AG04449 (cell line): ENCODE measurements at places on chromosomes 3 and 15.

GRCh38 chr3:64827431-64827830 is 139.6 kb upstream of the ADAMTS9 start:
- DNase-seq: no peak

- DNase-seq: no peak
Measured at GRCh38 chr3:17404548-17404947, 337.9 kb downstream of the TBC1D5 start.

GRCh38 chr3:149969940-149970715 is 567 bp downstream of the PFN2 start:
- DNase-seq: no peak

GRCh38 chr3:58688574-58688973 is 22.0 kb upstream of the FAM3D start:
- no peak for DNase-seq

GRCh38 chr15:100341750-100342560 is at the start of gene ADAMTS17:
TSS of gene ADAMTS17 (minus strand) at chr15:100341975. CDS start at chr15:100341899, 76 bp downstream.
- no peak for DNase-seq

DNA sequence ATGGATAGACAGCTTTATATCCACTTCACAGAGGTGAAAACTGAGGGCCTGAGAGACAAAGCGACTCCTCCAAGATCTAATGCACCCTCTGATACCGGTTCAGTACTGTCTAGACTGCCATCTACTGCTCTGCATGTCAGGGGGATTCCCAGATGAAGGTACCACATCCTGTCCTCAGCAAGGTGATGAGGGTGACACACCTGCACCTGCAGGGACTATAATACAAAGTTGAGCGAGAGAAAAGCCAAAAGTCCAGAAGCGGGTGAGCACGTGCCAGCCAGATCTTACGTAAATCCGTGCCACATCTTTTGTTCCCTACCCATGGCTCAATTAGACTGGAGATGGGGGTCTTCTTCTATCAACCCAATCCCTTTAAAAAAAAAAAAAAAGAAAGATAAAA is 32.4 kb upstream of the HES1 start:
- no peak for DNase-seq

GRCh38 chr15:85024509-85025336 is 43.1 kb downstream of the PDE8A start:
- DNase-seq: no peak

DNA sequence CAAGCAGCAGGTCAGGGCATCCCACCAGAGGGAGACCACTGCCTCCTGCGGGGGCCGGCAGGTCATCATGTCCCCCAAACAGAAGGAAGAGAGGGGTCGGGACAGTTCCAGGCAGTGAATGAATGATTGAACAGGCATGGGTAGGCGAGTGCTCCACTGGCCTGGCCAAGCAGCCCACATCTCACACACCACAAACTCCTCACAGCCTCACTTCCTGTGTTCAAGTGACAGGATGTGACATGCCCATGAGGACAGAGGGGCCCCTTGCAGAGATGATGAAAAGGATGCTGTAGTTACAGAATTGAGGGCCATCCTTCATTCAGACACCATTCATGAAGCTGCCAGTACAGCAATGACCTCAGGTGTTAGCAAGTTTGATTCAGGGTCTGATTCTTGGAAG is 3.7 kb downstream of the IQSEC1 start:
- DNase-seq: no peak

GRCh38 chr15:89746386-89746780 is 4.7 kb downstream of the MESP1 start:
- DNase-seq: no peak

- DNase-seq: no peak
Measured at GRCh38 chr3:127211118-127212060, 18.5 kb downstream of the PRR23E start.

GRCh38 chr3:52277972-52278509 is 408 bp downstream of the WDR82 start:
- DNase-seq: no peak

DNA sequence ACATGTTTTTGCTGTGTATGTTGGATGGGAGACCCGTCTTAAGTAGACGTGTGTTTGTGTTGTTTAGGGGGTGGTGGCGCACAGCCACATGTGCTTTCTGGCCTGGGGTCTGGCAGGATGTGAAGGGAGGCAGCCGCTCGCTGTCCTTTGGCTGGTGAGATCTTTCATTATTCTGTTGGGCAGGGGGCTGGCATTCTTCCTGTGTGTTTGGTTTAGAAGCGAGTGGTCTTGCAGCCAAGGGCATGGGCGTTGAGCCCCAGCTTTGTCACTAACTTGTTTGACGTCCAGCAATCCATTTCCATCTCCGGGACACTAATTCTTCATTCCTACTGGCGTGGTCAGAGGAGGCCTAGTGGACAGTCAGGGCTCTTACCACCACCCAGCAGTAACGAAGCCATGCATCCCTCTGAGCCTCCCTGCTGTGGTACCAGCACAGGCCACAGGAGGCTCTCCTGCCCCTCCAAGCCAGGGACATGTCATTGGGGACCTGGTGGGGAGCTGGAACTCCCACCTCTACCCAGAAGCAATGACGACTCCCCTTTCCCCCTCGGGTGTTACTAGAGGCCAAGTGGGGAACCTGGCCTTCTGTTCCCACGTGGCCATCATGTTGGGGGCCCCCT is 10.7 kb downstream of the THSD4 start:
- no peak for DNase-seq

- no peak for DNase-seq
Measured at GRCh38 chr15:47407692-47408091, 309.6 kb upstream of the SEMA6D start.

- DNase-seq: no peak
Measured at GRCh38 chr3:180743813-180744590, 64.7 kb upstream of the CCDC39 start.

- DNase-seq: no peak
Measured at GRCh38 chr3:138429665-138430064, 4.8 kb upstream of the ESYT3 start.

GRCh38 chr3:151620071-151620470 is 113.7 kb upstream of the AADACL2 start:
- DNase-seq: no peak

GRCh38 chr15:35290301-35290721 is 205.2 kb upstream of the NANOGP8 start:
- no peak for DNase-seq

GRCh38 chr3:152355744-152356665 is 87.3 kb downstream of the MBNL1 start:
- DNase-seq: no peak

GRCh38 chr15:82554849-82555248 is 14.6 kb upstream of the RPS17 start:
- no peak for DNase-seq

GRCh38 chr3:99483841-99484240 is 154.6 kb upstream of the COL8A1 start:
- DNase-seq: no peak

- DNase-seq: no peak
Measured at GRCh38 chr3:172061724-172062184, 22.4 kb downstream of the FNDC3B start.

DNA sequence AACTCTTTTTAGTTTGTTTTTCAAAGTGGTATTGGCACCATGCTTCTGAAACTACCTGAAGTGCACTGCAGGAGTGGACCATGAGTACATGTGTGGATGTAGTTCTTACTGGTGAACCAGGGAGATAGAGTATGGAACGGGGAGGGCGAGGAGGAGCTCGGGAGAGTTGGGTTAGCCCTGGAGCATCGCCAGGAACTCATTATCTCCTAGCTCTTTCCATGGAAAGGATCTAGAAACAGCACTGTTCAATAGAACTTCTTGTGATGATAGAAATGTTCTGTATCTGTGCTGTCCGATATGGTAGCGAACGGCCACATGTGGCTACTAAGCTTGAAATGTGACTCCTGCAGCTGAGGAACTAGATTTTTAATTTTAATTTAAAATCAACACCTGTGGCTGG is 47.3 kb downstream of the VGLL4 start:
- DNase-seq: no peak

- no peak for DNase-seq
Measured at GRCh38 chr3:58251631-58252035, 14.0 kb downstream of the ABHD6 start.

GRCh38 chr15:58856086-58856485 is 77.4 kb downstream of the SLTM start:
- peak; percentile 83 for DNase-seq

GRCh38 chr3:19954676-19955075 is 7.8 kb downstream of the RAB5A start:
- DNase-seq: no peak

DNA sequence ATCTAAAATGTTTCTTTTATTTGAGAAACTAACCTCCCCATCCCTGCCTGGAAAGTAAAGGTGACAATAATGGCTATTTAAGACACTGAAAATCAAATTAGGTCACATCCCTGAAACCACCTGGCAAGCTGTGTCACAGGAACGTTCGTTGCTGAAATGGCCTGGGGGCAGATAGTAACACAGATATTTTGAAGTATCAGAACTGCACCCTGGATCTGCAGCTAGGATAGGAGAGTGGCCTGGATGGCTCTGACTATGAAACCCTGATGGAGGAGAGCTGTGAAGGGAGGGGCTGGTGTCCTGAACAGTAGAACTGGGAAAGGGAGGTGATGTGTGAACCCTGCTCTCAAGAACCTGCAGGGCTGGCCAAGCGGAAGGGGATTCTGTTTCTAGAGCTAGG is 648.3 kb upstream of the CFAP20DC start:
- DNase-seq: no peak

DNA sequence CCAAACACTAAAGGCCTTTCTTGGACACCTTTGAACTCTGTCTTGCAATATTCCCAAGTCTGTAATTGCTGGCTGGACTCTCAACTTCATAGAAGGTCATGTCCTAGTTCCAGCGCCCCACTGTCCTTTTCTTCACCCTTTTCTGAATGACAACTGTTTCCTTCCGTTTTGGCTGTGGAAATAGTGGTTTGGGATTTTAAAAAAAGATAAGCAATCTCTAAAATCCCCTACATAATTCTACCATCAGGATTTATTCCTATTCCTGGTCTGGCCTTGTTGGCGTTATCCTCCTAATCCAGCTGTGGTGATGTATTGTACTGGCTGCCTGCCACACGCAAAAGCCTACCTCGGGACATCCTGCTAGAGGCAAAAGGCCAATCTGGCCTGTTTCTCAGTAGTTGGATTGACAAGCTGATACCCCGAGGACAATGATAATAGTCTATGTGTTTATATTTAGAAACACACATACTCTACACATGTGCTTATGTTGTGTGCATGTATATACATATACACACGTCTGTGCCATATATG is 440.3 kb upstream of the DPH6 start:
- no peak for DNase-seq

DNA sequence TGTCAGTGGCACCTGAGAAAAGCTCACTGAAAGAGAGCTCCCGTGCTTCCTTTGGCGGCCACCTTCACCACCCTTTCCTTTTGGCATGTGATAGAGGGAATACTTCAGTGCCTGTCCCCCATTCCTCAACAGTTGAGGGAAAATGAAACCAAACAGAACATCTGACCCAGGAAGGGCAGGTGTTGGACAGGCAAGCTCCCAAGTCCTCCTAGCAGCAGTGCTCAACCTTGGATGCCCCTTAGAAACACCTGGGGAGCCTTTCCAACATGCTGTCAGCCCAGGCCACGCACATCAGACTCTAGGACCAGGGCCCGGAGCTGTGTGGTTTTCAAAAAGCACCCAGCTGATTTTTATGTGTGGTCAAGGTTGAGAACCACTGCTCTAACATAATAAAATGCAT is 22.4 kb downstream of the LDHAL6B start:
- DNase-seq: no peak

GRCh38 chr3:47370887-47371697 is 9.7 kb upstream of the PTPN23 start:
- no peak for DNase-seq

DNA sequence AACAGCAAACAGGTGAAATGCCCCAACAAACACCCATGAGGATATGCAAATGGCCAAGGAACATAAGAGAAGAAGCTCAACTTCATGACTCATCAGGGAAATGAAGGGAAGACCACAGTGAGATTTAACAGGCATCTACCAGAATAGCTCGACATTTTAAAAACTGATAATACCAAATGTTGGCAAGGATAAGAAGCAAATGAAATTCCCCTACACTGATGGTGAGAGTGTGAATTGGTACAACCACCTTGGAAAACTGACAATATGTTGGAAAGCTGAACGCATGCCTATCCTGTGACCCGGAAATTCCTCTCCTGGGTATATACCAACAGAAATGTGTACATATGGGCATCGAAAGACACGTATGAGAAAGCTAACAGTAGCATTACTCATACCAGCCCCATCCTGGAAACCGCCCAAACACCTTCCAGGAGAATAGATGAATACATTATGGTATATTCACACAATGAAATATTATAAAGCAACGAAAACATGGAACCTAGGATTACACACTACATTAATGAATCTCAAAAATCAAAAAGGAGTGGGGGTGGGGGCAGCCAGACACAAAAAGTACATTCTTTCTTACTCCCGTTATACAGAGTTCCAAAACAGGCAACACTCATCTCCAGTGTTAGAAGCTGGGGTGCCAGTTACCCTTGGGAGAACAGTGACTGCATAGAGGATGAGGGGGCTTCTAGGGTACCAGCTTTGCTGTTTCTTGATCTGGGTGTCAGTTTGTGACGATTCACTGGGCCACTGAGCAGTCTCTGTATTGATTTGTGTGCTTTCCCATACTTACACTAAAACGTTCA is 16.9 kb downstream of the RFTN1 start:
- no peak for DNase-seq

GRCh38 chr3:32994045-32994444 is 42.6 kb downstream of the CCR4 start:
- DNase-seq: no peak

GRCh38 chr3:171187706-171188290 is 161.3 kb upstream of the SLC2A2 start:
- no peak for DNase-seq

GRCh38 chr15:80888846-80889245 is 100.8 kb downstream of the MESD start:
- no peak for DNase-seq

- DNase-seq: no peak
Measured at GRCh38 chr3:138812806-138813205, 21.9 kb downstream of the PIK3CB start.

- no peak for DNase-seq
Measured at GRCh38 chr15:62494197-62494596, 329.1 kb upstream of the C2CD4B start.

DNA sequence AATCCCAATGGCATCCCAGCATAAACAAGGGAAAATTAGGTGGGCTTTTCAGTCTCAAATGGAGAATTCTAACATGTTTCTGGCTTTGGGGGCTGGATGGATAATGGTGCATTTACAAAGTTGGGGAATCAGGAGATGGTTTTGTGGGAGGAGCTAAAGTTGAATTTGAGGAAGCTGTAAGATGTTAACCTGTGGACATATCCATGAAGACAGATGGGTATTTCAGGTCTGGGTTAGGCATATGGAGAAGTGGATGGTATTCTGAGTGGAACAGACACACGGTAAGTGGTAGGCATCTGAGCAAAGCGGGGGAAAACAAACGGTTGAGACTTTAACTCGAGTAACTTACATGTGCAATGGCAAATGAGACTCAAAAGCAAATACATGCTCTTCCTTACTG is 1.7 kb upstream of the LMLN start:
- no peak for DNase-seq

- DNase-seq: no peak
Measured at GRCh38 chr3:196620161-196620604, 19.3 kb upstream of the NRROS start.

- DNase-seq: no peak
Measured at GRCh38 chr3:111531446-111531845, 10.6 kb upstream of the CD96 start.
